Muscle of arm (tissue), 14 donors: ENCODE measurements at places on chromosomes 13 and 19.

- DNase-seq = no peak
These were observed 462.2 kb downstream of the FOXO1 start for GRCh38 chr13:40204246-40204645.

DNA sequence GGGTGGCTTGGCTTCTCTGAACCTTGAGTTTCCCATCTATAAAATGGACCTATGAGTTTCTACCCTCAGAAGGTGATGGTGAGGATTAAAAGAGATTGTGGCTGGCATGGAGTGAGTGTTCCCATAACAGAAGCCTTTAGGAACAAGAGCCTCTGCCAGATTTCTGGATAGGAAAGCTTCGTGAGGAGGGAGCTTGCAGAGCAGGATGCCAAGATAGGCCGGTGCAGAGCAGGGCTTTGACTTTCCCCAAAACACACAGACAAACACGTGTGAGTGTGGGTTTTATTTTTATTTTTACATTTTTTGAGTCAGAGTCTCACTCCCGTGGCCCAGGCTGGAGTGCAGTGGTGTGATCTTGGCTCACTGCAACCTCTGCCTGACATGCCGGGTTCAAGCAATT, 3.7 kb upstream of the CNN1 start:
- no peak for DNase-seq

DNA sequence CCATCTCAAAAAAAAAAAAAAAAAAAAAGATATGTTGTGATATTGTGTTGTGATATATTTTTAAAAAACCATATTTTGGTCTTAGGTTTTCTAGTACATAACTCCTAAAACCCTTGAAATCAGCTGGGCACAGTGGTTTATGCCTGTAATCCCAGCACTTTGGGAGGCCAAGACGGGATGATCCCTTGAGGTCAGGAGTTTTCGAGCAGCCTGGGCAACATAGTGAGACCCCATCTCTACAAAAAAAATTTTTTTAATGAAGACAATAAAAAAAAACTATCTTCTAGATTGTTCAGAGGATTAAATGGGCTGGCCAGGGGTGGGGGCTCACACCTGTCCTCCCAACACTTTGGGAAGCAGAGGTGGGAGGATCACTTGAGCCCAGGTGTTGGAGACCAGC, 1.3 kb upstream of the DCAF15 start:
- no peak for DNase-seq

GRCh38 chr19:3723883-3724282, 15.7 kb downstream of the TJP3 start:
- no peak for DNase-seq

- DNase-seq = no peak
These were observed 26.7 kb upstream of the CSNK1A1L start for GRCh38 chr13:37132211-37132610.

DNA sequence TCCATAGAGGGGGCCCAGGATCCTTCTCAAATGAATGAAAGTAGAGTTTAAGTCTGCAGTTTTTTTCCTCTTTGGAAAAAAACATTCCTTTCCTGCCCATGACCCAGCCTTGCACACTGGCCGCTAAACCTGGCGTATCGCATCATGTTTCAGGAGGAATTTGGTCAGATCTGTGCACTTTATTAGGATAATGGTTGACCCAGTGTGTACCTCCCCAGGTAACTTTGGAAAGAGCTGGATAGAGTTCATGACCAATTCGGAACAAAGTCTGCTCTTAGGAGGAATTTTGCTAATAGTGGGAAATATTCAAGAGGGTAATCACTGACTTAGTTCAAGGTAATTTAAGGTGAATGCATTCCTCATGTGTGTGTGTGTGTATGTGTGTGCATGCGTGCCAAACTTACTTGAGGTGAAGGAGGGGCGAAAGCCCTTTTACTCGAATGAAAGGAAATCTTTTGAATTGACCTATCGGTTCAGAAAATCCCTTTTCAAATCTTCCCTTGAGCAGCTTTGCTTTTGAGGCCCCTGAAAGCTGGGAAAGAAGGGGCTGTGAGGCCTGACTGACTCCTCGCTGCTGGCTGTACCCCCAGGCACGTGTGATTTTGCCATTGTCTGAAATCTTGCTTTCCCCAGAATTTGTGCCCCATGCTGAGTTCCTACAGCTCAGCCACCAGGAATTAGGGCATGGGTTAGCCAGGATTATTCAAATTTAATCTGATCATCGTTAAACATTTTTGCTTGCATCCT, 46.3 kb downstream of the SIPA1L3 start:
- no peak for DNase-seq

GRCh38 chr19:10088949-10089554, 2.9 kb downstream of the SHFL start:
- DNase-seq = no peak
